SHP77 (cell line): ENCODE measurements at places on chromosomes 5 and 9.

DNA sequence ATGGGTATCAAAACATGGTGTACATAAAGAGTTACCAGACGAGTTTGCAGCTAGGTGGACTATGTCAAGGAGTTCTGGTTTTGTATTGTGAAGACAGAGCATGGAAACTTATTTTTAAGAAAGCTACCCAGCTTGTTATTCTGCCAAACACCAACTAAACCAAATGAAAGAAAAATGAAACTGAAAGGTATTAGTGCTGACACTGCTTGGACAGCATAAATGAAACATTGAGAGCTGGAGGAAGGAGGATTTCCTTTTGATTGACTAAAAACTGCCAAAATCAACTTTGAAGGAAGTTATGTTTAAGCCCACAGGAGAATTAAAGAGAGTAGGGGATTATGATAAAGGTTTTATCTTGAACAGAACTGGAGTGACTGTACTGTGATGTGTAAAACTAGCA is 766.2 kb downstream of the PTPRD start:
- no peak for DNase-seq

- DNase-seq, result no peak
Measured at GRCh38 chr9:113707953-113708695, 168.0 kb upstream of the ZNF618 start.

- DNase-seq, result no peak
Measured at GRCh38 chr5:21058289-21058688, 1070.3 kb upstream of the CDH18 start.

DNA sequence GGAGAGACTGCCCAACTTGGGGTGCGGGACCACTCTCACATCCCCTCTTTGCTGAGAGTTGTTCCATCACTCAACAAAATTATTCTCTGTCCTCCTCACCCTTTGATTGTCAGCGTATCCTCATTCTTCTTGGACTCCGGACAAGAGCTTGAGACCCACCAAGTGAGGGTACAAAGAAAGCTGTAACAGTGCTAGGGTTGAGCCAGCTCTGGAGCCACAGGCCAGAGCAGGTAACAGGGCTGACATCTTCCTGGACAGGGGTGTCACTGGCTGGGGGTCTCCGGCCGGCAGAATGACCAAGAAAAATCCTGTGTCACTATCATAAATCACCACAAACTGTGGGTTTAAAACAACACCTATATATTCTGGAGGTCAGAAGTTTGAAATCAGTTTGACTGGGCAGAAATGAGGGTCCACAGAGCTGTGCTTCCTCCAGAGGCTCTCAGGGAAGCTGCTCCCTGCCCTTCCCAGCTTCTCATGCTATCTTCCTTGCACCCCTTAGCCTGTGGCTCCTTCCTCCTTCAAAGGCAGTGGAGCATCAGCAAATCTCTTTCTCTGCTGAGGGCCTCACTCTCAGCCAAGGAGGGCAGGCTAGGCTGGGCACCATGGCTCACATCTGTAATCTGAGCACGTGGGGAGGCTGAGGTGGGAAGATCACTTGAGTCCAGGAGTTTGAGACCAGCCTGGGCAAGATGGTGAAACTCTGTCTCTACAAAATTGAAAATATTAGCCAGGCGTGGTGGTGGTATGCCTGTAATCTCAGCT is 4.1 kb upstream of the BBLN start:
- DNase-seq, result no peak

GRCh38 chr9:86275962-86276361 is 6.4 kb downstream of the ISCA1 start:
- no peak for DNase-seq

DNA sequence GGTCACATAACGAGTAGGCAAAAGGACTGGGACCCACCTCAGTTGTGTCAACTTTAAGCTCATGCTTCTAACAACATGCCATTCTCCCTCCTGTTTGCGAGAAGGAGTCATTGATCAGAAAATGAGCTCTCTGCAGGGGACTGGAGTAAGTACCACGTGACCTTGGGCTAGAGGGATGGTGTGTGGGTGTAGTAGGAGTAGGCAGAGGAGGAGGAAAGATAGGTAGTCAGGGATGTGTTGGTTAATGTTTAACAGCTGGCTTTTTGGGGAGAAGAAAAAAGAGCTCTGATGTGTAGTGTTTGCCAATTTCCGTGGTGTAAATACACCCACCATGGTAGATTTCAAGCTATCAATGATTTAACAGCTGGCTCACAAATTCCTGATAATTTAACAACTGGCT is 160.3 kb upstream of the TBC1D2 start:
- DNase-seq, result no peak

- DNase-seq, result no peak
Measured at GRCh38 chr5:149273950-149274349, 2.3 kb downstream of the AFAP1L1 start.

GRCh38 chr9:115946530-115946929 is 207.1 kb upstream of the PAPPA start:
- peak; percentile 46 for DNase-seq

DNA sequence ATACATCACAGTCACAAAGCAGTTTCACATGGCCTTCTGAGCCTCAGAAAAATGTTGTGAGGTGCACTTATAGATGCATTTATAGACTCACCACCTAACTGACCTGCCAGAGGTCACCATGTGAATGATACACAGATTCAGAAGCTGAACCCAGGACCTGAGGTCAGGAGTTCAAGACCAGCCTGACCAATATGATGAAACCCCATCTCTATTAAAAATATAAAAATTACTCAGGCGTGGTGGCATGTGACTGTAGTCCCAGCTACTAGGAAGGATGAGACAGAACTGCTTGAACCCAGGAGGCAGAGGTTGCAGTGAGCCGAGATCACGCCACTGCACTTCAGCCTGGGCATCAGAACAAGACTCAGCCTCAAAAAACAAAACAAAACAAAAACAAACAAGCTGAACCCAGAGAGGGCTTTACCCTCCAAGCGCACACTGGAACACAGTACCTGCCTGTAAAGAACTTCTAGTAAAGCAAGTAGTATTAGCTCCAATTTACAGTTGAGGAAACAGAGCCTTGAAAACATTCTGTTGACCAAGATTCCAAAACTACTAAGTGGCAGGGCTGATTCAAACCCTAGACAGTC is 16.3 kb downstream of the ECPAS start:
- DNase-seq, result no peak

DNA sequence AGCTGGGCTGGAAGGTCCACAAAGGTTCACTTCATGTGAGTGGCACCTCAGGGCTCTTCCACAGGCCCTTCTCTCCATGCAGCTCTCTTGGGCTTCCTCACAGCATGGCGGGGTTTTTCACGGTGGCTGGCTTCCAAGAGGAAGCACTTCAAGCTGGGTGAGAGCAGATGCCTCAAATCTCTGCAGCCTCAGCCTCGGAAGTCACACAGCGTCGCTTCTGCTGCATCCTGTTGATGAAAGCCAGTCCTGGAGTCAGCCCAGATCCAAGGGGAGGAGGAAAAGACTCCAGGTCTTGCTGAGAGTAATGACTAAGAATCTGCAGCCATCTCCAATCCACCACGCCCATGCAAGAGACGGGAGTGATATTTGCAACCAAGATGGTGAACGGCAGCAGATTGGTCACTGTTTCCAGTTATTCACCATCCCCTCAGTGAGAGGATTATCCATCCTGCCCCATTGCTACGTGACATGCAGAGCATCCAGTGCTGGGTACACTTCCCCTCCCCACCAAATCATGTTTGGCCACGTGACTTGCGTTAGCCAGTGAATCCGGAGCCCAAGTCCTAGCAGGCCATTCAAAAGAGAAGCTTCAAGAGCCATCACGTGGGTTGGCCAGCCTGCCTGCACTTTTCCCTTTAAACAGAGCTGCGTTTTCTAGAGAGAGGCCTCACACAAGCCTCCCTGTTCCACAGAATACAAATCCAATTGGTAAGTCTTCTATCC is 173.9 kb downstream of the C9orf50 start:
- peak; percentile 91 for DNase-seq

DNA sequence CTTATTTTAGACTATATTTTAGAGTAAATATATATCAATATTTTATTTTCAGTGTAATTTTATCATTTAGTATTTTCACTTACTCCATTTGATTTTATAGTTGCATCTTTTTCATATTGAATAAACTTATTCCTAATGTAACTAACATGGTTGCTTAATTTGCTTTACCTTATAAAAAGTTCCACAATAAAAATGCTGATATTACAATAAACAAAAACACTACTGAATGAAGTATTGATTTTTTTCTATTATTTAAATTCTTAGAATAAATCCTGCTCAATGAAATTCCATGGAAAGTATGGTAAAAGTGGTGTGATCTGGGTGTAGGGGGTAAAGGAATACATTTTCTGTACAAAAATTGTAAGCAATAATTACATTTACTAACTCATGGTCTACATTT is 2074.9 kb upstream of the C9orf72 start:
- no peak for DNase-seq

- DNase-seq, result no peak
Measured at GRCh38 chr5:73472116-73472515, 23.5 kb upstream of the FOXD1 start.

- DNase-seq, result no peak
Measured at GRCh38 chr9:109652971-109653370, 127.0 kb upstream of the PALM2AKAP2 start.

- DNase-seq, result no peak
Measured at GRCh38 chr5:88934439-88934838, 51.5 kb upstream of the MEF2C start.

- no peak for DNase-seq
Measured at GRCh38 chr5:134106991-134107701, 7.3 kb upstream of the TCF7 start.

DNA sequence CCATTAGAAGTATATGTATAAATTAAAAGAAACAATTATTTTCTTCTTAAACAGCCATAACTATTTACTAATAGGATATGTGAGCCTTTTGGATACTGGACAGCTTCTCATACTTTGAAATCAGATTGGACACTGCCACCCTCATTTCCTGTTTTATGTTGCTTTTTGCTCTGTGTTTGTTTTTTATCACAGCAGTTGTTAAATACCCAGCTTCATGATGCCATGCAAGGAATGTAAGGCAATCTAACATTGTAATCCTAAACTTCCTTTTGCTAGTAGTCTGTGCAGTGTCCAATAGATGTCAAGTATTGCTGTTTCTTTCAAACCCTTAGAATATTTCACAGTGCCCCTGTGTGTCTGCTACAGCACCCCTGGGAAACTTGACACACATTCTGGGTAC is 56.2 kb downstream of the CNTLN start:
- DNase-seq, result no peak

- no peak for DNase-seq
Measured at GRCh38 chr5:3542158-3542557, 53.5 kb upstream of the IRX1 start.

DNA sequence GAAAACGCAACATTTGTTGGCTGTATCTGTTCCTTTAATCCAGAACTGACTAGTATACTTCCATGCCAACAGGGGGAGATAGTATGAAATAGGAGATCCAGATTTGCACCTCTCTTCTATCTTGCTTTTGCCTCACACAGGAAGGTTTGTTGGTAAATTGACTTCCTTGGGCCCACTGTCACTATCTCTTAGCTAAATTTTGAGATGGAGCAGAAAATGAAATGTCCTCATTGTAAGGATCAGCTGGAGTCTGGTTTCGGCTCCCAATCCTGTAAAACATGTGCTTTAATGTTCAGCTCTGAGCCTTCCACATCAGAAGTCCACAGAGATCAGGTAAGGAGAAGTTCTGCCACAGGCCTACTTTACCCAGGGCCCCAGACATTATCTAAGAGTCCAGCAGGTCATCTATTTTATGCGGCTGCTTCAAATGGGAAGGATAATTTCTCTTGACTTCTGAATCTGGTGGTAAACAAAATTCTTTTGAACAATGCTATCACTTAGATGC is 176.8 kb downstream of the FER start:
- DNase-seq, result peak; percentile 69

DNA sequence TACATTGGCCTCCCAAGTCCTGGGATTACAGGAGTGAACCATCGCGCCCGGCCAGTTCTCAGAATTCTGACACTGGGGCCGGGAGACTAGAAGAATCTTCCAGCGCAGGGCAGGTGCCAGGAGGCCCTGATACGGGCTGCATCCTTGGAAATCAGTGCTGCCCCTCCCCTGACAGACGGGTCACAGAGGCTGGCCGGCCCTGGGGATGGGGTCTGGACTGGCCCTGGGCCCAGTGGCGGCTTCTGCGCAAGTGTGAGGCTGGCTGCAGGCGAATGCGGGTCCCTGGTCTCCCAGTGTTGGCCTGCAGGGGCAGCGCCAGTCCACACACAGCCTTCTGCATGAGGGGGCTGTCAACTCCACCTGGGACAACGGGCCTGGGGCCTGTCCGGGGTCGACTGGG is 831 bp upstream of the TBC1D9B start:
- peak; percentile 11 for DNase-seq

DNA sequence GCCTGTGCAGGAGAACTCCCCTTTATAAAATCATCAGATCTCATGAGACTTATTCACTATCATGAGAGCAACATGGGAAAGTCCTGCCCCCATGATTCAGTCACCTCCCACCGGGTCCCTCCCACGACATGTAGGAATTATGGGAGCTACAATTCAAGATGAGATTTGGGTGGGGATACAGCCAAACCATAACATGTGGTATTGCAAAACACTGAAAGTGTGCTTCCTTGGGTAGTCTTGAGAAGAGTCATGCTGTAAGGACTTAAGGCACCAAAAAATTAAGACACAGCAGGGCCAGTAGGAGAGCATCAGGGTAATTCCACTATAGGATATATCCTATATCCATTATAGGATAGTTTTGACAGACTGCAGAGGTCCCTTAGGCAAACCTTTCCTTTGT is 29.4 kb upstream of the GDNF start:
- no peak for DNase-seq

- DNase-seq, result peak; percentile 80
Measured at GRCh38 chr5:106189121-106189809, 1481.5 kb downstream of the EFNA5 start.

DNA sequence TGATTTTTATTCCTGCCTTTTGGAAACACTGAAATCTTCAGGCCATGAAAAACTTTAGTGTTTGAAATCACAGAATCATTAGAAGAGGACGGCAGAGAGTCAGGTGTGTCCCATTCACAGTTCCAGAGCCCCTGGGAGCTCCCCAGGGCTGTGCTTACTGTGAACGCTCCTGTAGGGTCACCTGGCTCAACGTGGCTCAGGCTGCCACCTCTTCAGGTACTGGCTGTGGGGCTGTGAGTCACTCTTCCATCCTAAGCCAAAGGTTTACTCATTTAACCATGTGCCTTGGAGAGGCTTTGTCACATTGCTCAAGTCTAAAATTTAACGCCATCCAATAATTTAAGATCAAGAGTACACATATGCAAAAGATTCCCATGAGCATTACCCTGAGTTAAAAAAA is 50.2 kb upstream of the FSTL4 start:
- DNase-seq, result no peak

DNA sequence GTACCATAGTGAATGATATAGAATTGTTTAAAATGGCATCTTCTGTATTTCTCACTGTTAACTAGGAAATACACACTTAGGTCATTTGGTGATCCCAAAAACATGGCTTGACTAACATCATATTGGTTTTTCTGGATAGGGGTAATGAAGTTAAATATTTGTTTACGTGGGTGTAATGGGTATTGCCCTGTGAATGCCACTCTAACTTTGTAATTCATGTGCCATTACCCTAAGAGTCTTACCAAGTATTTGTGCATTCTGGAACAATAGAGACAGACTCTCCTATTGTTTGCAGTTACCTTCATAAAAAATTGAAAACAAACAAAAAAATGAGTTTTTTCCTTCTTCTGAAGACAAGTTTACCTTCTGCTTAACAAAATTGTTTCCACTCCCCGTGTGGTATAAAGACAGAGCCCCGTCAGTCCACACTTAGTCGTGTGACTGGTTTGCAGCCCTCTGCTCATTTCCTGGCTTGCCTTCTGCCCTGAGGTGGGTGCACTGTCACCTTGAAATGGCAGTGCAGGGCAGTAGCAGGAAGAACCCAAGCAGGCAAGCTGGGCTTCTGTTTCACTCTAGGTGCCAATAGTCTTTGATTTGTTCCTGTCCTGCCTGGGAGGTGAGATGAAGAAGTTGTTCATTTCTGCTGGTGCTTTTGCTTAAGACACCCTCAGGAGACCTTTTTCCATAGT is 9.6 kb upstream of the CATSPER3 start:
- DNase-seq, result no peak
